Esophagus squamous epithelium (tissue), 5 donors: ENCODE measurements at places on chromosomes 3 and 15.

- no peak for DNase-seq
These were observed 266.1 kb downstream of the CGGBP1 start for GRCh38 chr3:87792534-87793336.

DNA sequence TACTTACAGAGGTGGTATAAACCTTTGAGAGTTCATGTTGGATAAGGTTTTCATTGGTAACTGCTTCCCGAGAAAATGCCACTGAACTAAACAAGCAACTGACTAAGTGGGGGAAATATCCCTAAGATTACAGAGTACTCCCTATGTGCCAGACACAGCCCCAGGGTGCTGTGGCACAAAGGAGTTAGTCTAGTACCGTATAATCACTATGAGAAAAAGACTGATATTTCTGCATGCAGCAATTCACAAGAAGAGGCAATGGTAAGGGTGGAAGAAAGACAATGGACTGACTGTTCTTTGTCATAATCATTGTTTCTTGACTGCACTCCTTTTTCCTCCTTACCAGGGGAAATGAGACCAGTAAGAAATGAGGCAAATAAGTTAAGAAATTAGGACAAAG lies 20.0 kb upstream of the SLC25A26 start:
- no peak for DNase-seq

DNA sequence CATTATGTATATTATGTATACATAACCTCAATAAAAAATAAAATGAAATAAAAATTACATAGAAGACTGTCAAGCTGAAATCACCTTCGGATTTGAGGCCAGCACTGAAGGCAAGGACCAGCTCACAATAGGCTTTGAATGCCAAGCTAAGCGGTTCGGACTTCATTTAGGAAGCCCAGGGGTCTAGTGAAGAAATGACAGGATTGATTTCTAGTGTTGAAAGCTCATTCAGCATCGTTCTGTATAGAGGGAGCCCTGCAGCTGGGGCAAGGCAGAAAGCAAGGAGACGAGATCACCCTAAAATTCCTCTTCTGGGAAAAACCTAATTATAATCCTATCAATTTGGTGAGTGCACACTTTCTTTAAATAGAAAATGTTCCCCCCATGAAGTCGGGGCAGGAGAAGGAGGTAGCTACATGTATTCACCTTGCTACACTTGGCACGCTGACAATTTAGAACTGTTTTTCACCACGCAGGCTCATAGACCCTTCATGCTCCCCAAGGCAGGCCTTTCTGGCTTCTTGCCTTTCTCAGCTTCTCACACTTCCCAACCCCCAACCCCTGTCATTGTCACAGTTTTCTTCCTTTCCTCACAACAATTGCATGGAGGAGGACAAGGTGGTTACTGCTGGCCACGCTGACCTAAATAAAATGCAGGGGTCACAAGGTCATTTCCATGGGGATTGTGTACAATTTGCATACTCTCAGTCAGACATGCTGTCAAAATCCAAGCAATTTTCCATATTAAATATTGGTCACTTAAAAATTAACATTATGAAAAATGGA lies 44.4 kb upstream of the SSR3 start:
- no peak for DNase-seq

GRCh38 chr3:33032938-33033337 lies 64.0 kb downstream of the GLB1 start:
- DNase-seq = no peak

DNA sequence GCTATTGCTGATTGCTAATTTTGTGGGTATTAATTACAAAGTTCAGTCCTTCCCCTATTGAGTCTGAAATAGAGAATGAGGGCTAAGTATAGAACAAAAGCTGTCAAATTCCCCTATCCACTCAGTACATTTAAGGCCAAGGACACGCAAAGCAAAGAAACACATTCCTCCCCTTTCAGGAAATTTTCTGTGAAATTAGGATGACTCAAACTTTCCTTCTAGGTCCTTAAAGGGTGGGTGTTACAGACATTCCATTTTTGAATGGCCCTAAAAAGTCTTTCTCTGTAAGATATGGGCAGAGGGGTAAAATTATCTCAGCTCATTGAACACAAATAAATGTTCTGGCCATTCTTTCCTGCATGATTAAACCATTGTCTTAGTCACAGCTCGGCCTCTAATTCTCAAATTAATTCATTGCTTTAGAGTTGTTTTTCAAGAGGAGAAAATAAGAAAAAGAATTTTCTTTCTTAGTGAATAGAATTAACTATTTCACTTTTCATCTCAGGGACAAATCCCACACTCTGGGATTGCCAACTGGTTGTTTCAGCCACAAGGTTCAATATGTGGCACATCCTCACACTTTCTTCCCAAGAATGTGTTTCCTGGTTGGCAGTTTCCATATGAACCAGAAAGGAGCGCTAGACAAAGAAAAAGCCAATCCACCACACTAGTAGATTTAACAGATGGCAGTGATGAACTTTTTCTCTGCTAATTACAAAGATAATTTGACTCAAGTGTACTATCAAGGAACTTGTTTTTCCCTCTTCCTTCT lies 424.1 kb downstream of the ZNF385D start:
- DNase-seq = no peak

DNA sequence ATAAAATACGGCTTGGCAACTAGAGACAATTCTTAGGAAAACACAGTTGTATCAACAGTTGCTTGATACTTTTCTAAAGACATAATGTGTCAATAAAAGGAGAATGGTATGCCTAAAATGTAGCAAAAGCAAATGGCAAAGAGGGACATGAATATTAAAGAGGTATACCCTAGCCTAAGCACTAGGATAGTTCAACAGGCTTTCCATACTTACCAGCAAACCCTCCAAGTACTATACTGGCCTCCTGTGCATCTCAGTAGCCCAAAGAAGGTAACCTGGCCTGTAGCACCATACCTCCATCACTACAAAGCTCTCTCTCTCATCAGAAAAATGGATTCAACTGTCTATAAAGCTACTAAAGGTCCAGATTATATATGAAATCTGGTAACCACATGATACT lies 7.5 kb downstream of the SETD2 start:
- no peak for DNase-seq

DNA sequence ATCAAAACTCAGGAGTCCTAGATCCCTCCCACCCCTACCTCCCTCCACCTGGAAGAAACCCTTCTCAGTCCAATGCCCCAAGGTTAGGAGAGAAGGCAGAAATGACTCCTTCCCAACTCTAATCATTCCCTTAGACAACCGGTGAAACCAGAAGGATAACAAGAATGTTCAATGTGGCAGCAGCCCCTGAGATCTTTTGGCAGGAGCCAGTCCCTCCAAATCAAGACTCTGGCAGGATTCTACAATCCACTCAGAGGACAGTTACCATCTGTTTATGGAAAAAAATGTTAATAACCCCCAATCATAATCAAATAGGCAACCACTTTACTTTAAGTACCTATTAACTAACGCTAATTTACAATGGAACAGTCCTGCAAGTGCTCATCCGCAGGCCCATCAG lies 136.5 kb downstream of the NTRK3 start:
- no peak for DNase-seq

GRCh38 chr3:175270198-175270837 lies 411.2 kb downstream of the NAALADL2 start:
- no peak for DNase-seq

GRCh38 chr15:58498821-58499580 lies 67.2 kb downstream of the LIPC start:
- DNase-seq = no peak
